ENCODE measurements at places on chromosomes 11 and 22. TPM values are rescaled to one million over a fixed set of nuclear protein-coding genes. Genes with fewer than 3 reads are reported as not detected.
A peak's percentile ranks its signal among the peaks of the same experiment; 100 is the strongest.

The NEFH gene
- total RNA-seq = 0.36 TPM

The RFPL3 gene
- total RNA-seq = not detected

GRCh38 chr22:31292236-31292989, at the start of gene PIK3IP1:
Gene PIK3IP1 (minus strand): TSS chr22:31292488. CDS start chr22:31292344, 144 bp downstream.
- peak; percentile 93 for DNase-seq

DNA sequence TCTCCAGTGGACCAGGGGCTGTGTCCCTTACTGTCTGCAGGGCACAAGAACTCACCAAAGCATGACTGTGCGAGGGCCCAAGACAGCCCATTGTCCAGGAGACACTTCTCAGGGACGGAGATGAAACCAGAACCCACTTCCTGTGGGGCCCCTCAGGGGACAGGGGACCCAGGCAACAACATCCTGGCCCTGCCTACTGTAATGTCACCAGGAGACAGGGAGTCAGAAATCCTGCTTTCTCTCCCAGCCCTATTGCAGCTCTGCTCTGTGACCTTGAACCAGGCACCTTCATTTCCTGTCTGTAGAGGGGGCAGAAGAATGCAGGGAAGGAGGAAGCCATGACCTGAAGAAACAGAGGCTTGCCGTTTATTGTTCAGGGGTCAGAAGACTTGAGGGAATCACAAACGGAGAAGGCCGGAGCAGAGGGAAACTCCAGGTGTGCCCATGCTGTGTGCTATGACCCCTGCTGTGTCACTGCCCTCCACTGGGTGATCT, 98.0 kb downstream of the NAT10 start:
- no peak for DNase-seq

- DNase-seq = peak; percentile 49
Observed at GRCh38 chr11:70225681-70226177, 22.6 kb downstream of the FADD start.

- DNase-seq = no peak
Observed at GRCh38 chr11:58301576-58301975, 33.5 kb upstream of the OR10W1 start.

DNA sequence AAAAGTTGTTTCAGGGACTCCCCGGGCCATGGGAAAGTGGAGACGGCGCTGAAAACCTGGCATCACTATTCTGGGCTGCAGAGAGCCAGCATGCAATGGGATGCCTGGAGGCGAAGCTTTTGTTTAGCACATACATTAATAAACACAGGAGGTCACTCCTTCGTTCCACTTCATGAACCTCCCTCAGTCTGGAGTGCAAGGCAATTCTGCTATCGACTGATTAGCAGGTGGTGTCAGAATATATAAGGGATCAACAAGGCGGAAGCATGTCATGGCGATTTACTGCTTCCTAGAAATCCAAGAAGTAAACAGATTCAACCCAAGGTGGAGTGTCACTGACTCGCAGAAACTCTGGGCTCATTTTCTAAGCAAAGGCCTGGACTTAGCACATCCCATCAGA, 45.4 kb upstream of the MN1 start:
- no peak for DNase-seq

- DNase-seq = no peak
Observed at GRCh38 chr11:67436459-67437081, 912 bp downstream of the PTPRCAP start.

DNA sequence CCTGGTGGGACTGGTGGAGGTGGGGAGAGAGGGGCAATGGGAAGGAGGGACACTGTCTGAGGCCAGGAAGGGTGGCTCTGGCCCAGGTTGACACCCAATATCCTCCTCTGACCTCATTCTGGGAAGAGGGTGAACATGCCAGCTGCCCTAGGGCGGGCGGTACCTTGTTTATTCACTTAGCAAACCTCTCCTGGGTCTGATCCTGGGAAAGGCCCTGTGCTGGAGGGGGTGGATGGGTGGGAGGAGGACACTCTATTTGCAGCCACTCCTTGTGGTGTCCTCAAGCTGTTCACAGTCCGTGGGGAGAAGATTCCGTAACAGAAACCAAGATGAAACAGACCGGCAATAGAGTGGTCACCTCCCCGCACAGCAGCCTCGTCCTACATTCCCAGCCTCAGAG, 49.7 kb upstream of the EIF3D start:
- no peak for DNase-seq

DNA sequence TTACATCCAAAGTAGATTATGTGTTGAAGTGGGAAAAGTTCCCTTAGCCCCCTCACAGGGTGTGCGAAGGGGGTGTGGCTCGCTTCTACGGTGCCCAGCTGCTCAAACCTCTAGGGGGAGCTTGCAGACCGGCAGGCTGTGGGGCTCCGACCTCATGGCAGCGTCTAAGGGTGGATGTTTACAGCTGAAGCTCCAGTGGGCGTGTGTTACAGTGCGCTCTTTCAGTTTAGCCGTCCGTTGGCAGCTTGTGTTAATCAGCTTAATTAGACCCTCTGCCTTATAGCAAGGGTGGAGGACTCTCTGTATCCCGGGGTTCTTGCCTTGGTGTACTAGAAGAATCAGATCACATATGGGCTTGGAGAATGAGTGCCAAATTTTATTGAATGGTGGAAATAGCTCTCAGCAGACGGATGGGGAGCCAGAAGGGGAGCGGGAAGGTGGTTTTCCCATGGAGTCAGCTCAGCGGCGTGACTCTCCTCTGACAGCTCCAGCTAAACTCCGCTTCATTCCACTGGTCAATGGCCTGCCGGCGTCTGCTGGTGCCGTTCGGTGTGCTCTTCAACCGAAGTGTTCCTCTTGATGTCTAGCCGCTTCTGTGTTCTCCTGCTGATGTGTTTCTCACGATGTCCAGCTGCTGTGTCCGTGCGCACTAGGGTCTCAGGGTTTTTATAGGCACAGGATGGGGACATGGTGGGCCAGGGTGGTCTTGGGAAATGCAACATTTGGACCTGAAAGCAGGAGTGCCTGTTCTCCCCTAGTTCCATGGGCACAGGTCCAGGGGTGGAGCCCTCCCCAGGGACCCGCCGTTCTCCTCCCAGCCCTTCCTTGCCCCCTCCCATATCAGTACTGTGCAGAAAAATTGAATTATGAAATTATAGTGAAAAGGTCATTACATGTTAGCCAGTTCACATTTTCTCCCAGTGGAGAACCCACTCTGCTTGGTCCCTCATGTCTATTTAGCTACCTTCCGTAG, 28.6 kb upstream of the OR10G7 start:
- DNase-seq = peak; percentile 63

Measured in aorta (tissue), 5 donors.